Activated naive CD8-positive, alpha-beta T cell treated with anti-CD3 and anti-CD28 coated beads, Interleukin-2, amount 10 ng/mL, durations not matched to agents 7 days and 5 days (primary cell): ENCODE measurements at places on chromosomes 16 and 17. TPM values are rescaled to one million over a fixed set of nuclear protein-coding genes. Genes with fewer than 3 reads are reported as not detected.

Gene OTOP2
- not detected for total RNA-seq

Gene CYB561
- 29.1 TPM for total RNA-seq

Gene KCNG4
- total RNA-seq = not detected

Gene SPIRE2
- 1.8 TPM for total RNA-seq
